ENCODE measurements at places on chromosomes 3 and 15. TPM values are rescaled to one million over a fixed set of nuclear protein-coding genes. Genes with fewer than 3 reads are reported as not detected.

GRCh38 chr3:194998948-194999347 is 272.0 kb downstream of the XXYLT1 start:
- DNase-seq, result peak; percentile 13

DNA sequence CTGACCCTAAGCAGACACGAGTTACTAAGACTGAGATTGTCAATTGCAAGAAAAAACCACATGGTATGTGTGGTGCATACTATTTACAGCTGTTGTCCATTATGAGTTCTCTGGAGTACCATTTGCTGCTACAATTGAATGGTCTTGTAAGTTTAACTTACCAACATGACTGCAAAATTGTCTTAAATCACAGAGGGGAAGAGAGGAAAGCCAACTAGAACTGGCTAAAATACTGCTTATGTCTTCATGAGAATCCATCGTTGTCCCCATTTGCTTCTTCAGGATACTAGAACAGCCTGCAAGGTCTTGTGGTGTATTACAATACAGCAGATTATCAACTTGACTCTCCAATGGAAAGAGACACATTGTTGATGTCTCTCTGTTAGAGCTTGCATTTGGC is 313.2 kb downstream of the AGBL1 start:
- no peak for DNase-seq

The ALAS1 gene
- 144 TPM for total RNA-seq

- DNase-seq, result no peak
These were observed 36.6 kb upstream of the THSD4 start for GRCh38 chr15:71078506-71079207.

DNA sequence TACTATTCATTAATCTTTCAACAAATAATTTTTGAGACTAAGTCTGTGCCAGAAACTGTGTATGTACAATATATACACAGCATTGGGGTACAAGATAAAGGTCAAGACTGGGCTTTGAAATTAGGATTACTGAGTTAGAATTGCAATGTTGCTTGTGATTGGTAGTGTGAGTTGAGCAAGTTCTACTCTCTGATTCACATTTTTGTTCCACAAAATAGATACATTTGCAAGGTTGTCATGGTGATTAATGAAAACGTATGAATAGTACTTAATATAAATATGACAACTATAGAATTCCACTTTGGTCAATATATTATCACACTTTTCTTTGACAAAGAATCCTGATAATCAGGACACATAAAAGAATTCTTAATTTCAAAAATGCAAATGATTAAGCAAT is 314.6 kb downstream of the GBE1 start:
- no peak for DNase-seq

DNA sequence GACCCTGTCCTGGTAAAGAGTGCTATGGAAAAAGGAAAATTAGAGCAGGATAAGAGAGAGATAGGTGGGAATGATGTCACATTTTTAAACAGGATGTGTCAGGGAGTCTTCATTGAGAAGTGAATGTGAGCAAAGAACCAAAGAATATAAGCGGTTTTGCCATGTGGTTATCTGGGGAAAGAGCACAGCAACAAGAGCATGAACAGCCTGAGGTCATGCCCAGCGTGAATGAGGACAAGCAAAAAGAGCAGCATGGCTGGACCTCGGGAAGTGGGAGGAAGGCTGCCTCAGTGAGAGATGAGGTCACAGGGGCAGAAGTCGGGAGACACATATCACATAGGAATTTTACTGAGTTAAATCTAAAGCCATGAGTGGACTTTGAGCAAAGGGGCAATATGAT is 82.8 kb upstream of the HES1 start:
- DNase-seq, result no peak

The PAQR9 gene
- not detected for total RNA-seq

The CPA3 gene
- total RNA-seq, result 10.5 TPM

DNA sequence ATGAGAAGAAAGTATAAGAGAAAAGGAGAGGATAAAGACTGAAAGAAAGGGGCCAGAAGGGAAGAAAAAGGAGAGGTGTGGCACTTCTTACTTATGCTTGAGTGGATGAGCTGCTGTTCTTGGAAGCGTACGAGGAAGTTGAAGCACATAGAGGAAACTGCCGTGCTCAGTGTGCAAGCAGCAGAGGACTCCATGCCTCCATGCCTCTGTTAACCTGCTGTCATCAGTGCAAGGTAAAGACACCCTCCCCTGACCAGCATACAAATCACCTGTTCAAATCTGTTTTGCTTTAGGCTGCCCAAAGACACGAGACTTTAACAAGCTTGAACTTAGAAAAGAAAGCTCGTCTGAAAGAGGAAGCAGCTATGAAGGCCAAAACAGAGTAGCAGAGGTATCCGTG is 6.4 kb downstream of the WDR5B start:
- no peak for DNase-seq

The TRH gene
- total RNA-seq, result not detected

DNA sequence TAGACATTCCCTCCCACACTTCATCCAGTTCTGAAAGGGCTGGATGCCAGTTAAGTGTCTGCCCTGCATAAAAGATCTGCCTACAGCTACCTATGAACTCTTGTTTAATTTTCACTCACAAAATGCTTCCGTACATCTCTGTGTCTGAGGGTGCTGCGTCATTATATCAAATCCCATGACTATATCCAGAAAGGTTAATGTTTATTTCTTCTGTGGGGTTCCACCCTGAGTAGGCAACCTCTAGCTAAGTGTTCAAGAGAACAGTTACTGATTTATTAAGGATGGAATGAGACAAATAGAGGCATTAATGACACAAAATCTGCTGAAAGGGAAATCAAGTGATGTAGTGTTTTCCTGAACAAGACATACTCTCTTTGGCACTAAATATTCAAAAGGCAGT is 220.2 kb downstream of the MTHFS start:
- DNase-seq, result no peak

GRCh38 chr15:62469874-62470688 is 305.0 kb upstream of the C2CD4B start:
- no peak for DNase-seq

The FAM131A gene
- total RNA-seq, result 13.5 TPM

DNA sequence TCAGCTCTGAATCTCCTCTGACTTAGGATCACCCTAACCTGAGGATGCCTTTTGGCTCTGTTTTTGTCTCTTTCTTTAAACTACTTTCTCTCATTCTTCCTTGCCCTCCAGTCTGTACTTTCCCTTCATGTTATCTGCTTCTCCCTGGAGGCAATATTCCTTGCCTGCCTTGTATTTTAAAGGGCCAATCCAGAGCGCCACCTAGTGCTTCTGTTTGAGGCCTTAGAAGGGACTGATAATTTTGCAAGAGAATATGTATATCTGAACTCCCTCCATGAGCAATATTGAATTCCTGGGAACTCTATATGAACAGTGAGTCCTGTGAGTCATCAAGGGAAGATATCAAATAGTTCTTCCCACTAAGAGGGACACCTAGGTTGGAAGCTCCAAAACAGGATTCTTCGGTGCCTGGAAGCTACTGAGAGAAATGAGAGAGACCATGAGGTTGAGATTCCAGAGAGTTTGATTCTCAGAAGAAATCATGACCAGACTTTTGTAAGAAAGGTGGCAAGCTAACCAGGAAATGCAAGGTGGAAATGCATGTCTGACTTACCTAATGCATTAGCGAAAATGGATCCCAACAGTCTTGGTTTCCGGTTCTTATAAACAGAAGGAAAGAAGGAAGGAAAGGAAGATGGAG is 203.8 kb upstream of the CD96 start:
- peak; percentile 60 for DNase-seq

GRCh38 chr3:189563853-189564563 is 67.2 kb upstream of the TP63 start:
- no peak for DNase-seq

GRCh38 chr3:146589899-146590508 is 15.1 kb downstream of the PLSCR5 start:
- DNase-seq, result no peak

The PEX5L gene
- 0.08 TPM for total RNA-seq

All from ureter (tissue), 1 donor.